Placental epithelial cell (primary cell): ENCODE measurements at places on chromosomes 16 and 17. TPM values are rescaled to one million over a fixed set of nuclear protein-coding genes. Genes with fewer than 3 reads are reported as not detected.

Gene RPA1
- total RNA-seq, result 13.0 and 14.6 TPM in 2 replicates

Gene SLC5A10
- total RNA-seq, result 0.22 TPM in 1 of 2 replicates, not detected in the other

Gene KRTAP4-9
- not detected in 2 replicates for total RNA-seq

Gene DYNC1LI2
- 127 and 164 TPM in 2 replicates for total RNA-seq

Gene TERB1
- total RNA-seq, result 0.79 TPM in 1 of 2 replicates, not detected in the other

Gene SCNN1B
- not detected in 2 replicates for total RNA-seq

Gene TGFB1I1
- total RNA-seq, result 61.3 and 62.0 TPM in 2 replicates

Gene CDRT15L2
- not detected in 2 replicates for total RNA-seq

Gene NPTX1
- total RNA-seq, result under 0.01 and 0.54 TPM in 2 replicates

Gene BCL6B
- under 0.01 TPM in 2 replicates for total RNA-seq

Gene TEKT5
- total RNA-seq, result 0.39 TPM in 1 of 2 replicates, not detected in the other

Gene KRTAP2-4
- total RNA-seq, result not detected in 2 replicates

Gene NPIPA8
- total RNA-seq, result 0.79 TPM in 1 of 2 replicates, not detected in the other

Gene MYO1D
- 60.1 and 75.7 TPM in 2 replicates for total RNA-seq

Gene KRT23
- 0.79 and 1.4 TPM in 2 replicates for total RNA-seq

Gene ABCC12
- total RNA-seq, result not detected in 2 replicates

Gene MYH13
- not detected in 2 replicates for total RNA-seq

Gene CIBAR2
- not detected in 2 replicates for total RNA-seq

Gene CARD14
- total RNA-seq, result 5.7 and 19.6 TPM in 2 replicates

Gene GRAPL
- total RNA-seq, result 0.79 TPM in 1 of 2 replicates, not detected in the other

Gene PIRT
- not detected in 2 replicates for total RNA-seq

Gene TNRC6A
- total RNA-seq, result 34.3 and 43.2 TPM in 2 replicates

Gene KRT33B
- 0.33 TPM in 1 of 2 replicates, not detected in the other for total RNA-seq

Gene SLC16A5
- total RNA-seq, result 32.4 and 34.9 TPM in 2 replicates

Gene KCNJ16
- under 0.01 and 0.76 TPM in 2 replicates for total RNA-seq

Gene VTN
- under 0.01 and 0.54 TPM in 2 replicates for total RNA-seq

Gene MMP25
- under 0.01 and 0.11 TPM in 2 replicates for total RNA-seq

Gene C16orf82
- total RNA-seq, result not detected in 2 replicates

Gene SPG7
- total RNA-seq, result 104 and 111 TPM in 2 replicates

Gene MAZ
- 411 and 461 TPM in 2 replicates for total RNA-seq

Gene ACBD4
- total RNA-seq, result 2.5 and 4.3 TPM in 2 replicates

Gene TBC1D3E
- not detected in 2 replicates for total RNA-seq

Gene ARHGAP23
- 24.3 and 39.5 TPM in 2 replicates for total RNA-seq

Gene G6PC1
- not detected in 2 replicates for total RNA-seq

Gene HIC1
- 6.7 and 11.6 TPM in 2 replicates for total RNA-seq

Gene ATP2C2
- total RNA-seq, result 0.39 TPM in 1 of 2 replicates, not detected in the other

Gene TNFRSF12A
- total RNA-seq, result 146 and 484 TPM in 2 replicates
